Stimulated activated CD8-positive, alpha-beta memory T cell treated with anti-CD3 and anti-CD28 coated beads, Interleukin-15, amount 100 ng/mL, for 4 hours (primary cell): ENCODE measurements at places on chromosomes 1 and 21.

GRCh38 chr1:104765085-104765484 is 1015.4 kb downstream of the AMY1C start:
- no peak for DNase-seq

- DNase-seq: peak; percentile 63
Observed at GRCh38 chr1:147545133-147545532, 3.8 kb downstream of the BCL9 start.

DNA sequence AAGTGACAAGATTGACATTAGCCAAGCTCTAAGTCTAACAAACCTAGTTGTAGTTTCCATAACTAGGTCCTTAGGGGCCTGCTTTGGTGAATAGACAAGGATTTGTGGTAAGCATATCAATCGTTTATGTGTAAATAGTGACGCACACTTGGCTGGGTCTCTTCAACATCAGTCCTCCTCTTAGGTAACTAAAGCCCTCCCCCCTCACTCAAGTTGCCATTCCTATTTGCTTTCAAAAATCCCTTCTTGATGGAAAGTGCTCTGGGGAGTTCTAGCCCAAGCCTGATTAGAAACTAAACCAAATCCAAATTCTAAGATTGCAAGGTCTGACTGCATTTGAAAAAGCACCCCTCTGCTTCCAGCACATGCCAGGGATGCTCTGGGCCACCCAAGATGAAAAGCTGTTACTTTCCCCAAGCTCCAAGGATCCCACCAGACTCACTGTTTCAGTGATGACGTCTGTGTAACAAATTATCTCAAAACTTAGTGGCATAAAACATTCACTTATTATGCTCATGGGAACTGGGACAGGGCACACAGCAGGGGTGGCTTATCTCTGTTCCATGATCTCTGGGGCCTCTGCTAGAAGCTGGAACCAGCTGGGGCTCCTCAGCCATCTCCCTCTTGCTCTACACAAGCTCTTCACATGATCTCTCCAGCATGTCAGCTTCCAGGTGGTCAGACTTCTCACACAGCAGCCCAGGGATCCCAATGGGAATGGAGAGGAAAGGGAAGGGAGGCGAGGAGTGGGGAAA is 74.1 kb downstream of the RRAGC start:
- DNase-seq: no peak

- no peak for DNase-seq
Observed at GRCh38 chr21:37459575-37459974, 93.0 kb downstream of the DYRK1A start.

GRCh38 chr1:82640352-82640751 is 839.6 kb downstream of the ADGRL2 start:
- no peak for DNase-seq

- no peak for DNase-seq
Observed at GRCh38 chr1:213286235-213286634, 235.2 kb downstream of the RPS6KC1 start.

GRCh38 chr1:7401814-7402547 is 369.1 kb upstream of the VAMP3 start:
- DNase-seq: no peak

- no peak for DNase-seq
Observed at GRCh38 chr1:247332623-247333361, 1.1 kb upstream of the ZNF496 start.

GRCh38 chr1:168903237-168903830 is 174.3 kb upstream of the DPT start:
- no peak for DNase-seq

GRCh38 chr1:205251576-205251975 is 23.8 kb downstream of the TMCC2 start:
- DNase-seq: no peak

- no peak for DNase-seq
Observed at GRCh38 chr1:232301246-232301645, 328.7 kb downstream of the SIPA1L2 start.

DNA sequence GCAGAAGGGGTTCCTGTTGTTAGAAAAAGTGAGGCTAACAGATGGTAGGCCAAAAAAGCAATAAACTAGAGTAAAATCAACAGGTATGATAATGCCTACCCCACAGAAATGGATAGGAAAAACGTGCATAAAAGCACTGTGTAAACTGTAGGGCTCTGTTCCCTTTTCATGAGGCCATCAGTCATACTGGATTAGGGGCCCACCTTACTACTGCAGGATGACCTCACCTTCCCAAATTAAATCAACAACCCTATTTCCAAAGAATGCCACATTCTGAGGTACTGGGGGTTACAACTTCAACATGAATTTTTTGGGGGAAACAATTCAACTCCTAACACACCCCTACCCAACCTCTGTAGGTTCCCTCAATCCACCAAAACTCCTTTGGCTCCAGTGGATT is 54.9 kb downstream of the KIAA1614 start:
- DNase-seq: no peak

DNA sequence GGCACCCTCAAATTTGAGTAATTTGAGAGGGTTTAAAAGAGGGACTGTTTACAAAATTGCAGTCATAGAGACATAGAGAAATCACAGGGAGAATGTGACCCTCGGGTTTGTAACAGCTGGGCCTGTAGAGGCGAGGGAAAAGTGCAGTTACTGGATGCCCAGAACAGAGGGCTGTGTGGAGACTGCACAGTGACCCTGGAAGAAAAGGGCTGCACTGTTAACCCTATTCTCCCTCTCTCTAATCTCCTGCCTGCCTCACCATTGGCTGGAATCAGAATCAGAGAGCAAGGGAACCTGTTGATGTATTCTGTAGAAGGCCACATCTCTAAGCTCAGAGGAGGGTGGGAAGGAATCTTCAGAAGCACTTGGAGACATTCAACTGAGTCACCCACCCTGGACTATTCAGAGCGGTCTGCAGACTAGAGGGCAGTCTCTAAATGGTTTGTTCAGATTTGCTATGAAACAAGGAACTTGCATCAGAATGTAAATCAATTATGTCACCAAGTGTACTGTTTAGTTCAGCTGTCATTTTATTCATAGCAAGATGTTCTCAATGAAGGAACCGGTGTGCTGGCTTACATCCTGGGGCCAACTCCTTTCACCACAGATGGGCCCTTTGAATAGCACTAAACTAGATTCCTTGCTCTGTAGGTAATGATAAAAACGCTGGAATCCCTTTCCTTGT is 132.2 kb upstream of the HOOK1 start:
- DNase-seq: no peak

DNA sequence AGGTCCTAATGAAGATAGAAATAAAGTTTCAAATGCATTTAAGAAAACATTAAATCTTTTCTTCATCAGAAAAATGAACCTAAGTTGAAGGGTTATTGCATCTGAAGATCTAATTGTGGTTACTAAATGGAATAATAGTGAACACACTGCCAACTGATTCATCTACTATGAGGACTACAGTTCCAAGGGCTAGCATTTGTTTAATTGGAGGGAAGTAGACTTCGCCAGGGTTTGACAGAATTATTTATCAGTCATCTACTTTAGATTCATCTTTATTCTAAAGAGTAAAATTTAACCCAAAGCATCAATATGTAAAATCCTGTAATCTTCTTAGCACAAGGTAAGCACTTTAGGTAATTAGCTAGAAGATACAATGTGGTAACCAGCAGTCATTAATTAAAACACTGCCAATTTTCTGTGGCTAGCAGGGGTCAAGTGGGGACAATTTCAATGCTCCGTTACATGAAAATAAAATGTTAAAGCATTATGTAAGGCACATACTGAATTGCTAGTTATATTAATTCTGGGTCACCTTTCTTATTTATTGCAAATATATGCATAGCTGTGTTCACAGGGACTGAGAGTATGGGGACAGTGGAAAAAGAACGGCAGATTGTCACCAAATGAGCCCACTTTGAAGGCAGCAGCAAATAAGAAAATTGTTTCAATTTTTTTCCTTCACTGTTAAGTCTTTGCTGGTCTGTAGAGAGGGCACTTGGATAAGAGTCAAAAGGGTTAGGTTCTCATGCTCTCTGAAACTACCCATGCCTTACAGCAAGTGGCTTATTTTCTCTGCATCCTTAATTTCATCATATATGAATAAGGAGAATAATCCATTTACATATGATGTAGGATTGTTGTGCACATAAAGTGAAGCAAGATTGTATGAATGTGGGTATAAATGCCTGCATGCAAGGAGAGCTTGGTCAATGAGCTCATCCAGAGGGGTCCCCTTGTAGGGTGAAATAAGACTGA is 416.0 kb downstream of the PCP4 start:
- DNase-seq: no peak

- no peak for DNase-seq
Observed at GRCh38 chr1:219963432-219963831, 35.1 kb upstream of the SLC30A10 start.

DNA sequence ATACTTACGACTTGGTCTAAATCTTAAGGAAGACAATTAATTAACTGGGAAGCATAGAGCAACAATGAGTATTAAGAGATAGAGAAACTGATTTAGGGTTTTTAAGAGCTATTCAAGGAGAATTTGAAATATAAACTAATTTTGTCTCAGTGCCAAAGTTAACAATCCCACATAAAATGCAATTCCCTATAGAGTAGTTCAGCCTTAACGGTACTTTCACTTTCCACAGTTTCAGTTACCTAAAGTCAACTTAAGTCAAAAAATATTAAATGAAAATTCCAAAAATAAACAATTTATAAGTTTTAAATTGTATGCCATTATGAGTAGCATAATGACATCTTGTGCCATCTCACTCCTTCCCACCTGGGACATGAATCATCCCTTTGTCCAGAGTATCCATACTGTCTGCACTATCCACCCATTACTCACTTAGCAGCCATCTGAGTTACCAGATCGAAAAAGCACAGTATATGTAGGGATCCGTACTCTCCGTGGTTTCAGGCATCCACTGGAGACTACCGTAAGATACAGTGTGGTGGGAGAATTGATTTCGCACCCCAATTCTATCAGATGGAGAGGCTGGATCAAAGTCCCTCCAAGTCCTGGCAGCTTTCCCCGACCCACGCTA is 4.8 kb upstream of the SARS1 start:
- DNase-seq: no peak

GRCh38 chr1:44077421-44077820 is 41.2 kb upstream of the KLF17 start:
- no peak for DNase-seq

GRCh38 chr1:208280681-208281450 is 36.7 kb upstream of the PLXNA2 start:
- DNase-seq: no peak

GRCh38 chr1:34784751-34785221 is 3.8 kb downstream of the GJB3 start:
- DNase-seq: no peak

- DNase-seq: no peak
Observed at GRCh38 chr1:42052072-42052699, 101.0 kb upstream of the GUCA2B start.

- DNase-seq: peak; percentile 69
Observed at GRCh38 chr1:169586395-169587255, at the start of gene F5. TSS of gene F5 (minus strand) at chr1:169586481. CDS start at chr1:169586386, 95 bp downstream.

GRCh38 chr1:43306688-43307457 is 6.1 kb downstream of the TIE1 start:
- no peak for DNase-seq

DNA sequence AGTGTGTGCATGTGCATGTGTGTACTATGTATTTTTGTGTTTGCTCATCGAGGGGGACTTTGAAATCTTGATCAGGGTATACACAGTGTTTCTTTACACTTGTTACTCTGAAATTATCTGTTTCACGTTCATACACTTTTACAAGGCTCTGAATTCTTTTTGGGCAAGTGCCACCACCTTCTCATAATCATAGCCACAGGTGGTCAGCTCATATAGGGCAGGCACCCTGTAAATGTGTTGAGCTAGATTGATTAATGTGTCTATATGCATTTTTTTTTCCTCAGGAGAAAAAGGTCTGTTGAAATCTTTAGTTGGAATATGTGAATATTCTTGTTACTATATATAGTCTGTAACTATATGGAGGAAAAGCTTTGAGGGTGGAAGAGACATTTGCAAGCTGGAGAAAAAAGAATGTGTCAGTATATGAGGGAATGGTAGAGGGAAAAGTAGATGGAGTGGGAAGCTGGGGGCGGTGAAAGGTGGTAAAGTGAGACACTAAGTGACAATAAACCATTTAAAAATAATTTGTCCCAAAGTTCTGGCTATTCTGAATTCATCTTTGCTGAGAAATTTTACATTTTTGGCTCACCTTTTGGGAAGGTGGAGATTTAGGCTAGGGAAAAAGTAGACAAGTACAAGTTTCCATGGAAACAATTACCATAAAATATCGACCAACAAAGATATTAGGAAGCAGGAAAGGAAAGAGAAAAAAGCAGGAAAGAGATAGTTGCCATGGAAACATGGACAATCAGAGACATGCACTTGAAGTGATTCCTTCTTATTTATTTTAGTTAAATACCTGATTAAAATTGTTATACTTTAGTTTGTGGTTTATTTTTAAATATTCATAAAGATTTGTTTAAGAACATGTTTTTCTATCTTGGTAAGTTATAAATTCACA is 277.5 kb downstream of the PDE4B start:
- DNase-seq: no peak

- DNase-seq: no peak
Observed at GRCh38 chr1:154848983-154849382, 21.1 kb downstream of the KCNN3 start.

GRCh38 chr1:29981586-29982239 is 741.7 kb downstream of the MATN1 start:
- no peak for DNase-seq

DNA sequence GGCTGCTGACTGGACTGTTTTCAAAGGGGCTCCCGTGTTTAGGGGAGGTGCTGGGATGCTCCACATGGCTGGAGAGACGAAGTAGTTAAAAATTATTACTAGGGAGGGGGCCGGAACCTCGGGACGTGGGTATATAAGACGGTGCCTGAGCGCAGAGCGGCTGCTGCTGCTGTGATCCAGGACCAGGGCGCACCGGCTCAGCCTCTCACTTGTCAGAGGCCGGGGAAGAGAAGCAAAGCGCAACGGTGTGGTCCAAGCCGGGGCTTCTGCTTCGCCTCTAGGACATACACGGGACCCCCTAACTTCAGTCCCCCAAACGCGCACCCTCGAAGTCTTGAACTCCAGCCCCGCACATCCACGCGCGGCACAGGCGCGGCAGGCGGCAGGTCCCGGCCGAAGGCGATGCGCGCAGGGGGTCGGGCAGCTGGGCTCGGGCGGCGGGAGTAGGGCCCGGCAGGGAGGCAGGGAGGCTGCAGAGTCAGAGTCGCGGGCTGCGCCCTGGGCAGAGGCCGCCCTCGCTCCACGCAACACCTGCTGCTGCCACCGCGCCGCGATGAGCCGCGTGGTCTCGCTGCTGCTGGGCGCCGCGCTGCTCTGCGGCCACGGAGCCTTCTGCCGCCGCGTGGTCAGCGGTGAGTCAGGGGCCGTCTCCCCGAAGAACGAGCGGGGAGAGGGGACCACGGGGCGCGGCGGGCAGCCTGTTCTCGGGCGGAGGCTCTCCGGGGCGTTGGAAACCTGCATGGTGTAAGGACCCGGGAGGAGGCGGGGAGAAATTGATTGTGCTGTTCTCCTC is at the start of gene CHODL:
CHODL (plus strand) TSS at position 163 of the 793 bp plus-strand sequence; CDS start at position 554, 391 bp downstream.
- DNase-seq: no peak

GRCh38 chr1:207754974-207755700 is 3.3 kb downstream of the CD46 start:
- DNase-seq: no peak

GRCh38 chr21:44714905-44715304 is 3.5 kb upstream of the TSPEAR start:
- DNase-seq: no peak
